OCI-M1 (cell line): ENCODE measurements at places on chromosomes 12 and 14.

GRCh38 chr12:107461222-107461975 is 224.2 kb upstream of the PWP1 start:
- DNase-seq: no peak

GRCh38 chr12:81079280-81080076 is 1.6 kb downstream of the ACSS3 start:
- DNase-seq: no peak

DNA sequence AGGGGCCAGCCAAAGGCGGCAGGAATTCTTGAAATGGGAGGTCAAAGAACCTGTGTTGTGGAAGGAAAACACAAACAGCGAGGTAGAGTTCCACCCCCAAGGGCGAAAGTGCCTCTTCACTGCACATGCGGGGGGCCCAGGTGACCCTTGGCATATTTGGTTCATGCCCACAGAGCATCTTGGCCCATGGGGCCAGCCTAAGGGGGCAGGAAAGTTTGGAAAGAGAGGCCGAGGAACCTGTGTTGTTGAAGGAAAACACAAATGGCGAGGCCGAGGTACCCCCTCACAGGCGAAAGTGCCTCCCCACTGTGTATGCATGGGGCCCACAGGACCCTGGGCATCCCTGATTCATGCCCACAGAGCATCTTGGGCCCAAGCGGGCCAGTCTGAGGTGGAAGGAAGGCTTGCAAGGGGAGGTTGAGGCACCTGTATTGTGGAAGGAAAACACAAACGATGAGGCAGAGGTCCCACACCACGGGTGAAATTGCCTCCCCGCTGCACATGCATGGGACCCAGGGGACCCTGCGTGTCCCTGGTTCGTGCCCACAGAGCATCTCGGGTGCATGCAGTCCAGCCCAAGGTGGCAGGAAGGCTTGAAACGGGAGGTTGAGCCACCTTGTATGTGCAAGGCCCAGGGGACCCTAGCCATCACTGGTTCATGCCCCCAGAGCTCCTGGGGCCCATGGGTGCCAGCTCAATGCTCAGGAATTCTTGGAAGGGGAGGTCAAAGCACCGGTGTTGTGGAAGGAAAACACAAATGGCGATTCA is 384.1 kb downstream of the ALG10 start:
- DNase-seq: no peak

DNA sequence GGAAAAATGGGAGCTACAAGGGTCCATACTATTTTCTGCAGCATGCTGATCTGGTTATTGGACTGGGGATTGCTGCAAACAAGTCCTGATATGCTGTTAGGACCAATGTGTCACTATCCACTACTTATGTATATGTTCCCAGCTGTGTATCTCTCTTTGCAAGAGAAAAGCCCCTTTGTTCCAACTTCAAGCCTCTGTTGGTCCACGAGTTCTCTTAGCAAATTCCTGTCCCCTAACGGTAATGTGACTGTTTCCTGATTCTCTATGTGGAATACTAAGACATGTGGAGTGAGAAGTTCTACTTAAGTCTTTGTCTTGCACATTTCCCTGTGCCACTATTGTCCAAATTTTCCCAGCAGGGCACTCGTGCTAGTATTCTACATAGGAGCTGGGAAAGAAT is 557.7 kb downstream of the FSCB start:
- DNase-seq: no peak

DNA sequence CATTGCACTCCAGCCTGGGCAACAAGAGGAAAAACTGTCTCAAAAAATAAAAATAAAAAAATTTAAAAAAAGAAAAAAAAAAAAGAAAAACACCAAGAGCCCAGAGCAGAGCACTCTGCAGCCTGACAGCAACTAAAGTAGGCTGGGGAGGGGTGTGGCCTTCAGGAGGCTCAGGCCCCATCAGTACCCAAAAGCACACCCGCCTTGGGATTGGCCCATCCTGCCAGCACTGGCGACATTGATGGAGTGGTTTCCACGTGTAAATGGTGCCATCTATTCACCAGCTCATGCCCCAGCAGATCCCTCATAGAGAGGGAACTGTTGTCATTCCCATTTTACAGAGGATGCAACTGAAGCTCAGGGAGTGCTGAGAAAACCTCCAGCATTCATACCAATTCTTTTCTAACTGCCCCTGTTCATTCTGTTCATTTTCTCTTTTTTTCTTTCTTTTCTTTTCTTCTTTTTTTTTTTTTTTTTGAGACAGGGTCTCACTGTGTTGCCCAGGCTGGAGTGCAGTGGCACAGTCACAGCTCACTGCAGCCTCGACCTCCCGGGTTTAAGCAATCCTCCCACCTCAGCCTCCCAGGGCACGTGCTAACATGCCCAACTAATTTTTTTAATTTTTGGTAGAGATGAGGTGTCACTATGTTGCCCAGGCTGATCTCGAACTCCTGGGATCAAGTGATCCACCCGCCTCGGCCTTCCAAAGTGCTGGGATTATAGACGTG is 89.3 kb downstream of the IRF2BPL start:
- DNase-seq: no peak

- DNase-seq: peak; percentile 37
Observed at GRCh38 chr12:21543151-21543550, 17.1 kb downstream of the SPX start.

DNA sequence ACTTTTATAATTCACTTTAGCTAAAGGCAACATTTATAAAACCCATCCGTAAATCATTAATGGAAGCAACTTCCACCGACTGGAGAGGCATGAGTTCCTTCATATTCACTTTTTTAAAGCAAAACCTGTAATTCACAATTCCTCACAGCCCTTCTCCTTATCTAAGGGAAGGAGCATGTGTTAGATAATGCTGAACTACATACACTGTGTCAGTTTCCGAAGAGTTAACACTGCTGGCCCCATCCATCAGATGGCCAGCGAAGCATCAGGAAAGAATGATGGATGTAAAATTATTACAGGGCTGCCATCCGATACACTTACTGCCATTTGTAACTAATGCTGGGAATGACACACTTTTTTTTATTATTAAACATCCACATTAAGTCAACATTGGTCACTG is 392.8 kb downstream of the SOX5 start:
- peak; percentile 56 for DNase-seq

DNA sequence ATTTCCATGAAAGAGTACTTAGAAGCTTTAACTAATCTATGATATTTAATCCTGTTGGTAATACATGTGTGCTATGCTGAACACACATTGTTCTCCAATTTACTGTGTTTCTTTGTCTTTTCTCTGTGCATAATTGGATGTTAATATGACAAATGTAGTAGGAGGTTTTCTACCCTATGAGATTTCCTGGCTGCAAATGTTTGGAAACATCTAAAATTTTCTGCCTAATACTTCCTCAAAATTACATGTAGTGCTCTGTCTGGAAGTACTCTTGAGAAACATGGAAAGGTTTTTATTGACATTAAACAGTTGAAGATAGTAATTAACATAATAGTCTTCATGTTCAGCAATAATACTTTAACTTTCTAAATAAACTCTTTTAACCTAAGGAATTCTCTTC is 213.0 kb downstream of the KITLG start:
- no peak for DNase-seq
